ENCODE measurements at places on chromosomes 4 and X.

DNA sequence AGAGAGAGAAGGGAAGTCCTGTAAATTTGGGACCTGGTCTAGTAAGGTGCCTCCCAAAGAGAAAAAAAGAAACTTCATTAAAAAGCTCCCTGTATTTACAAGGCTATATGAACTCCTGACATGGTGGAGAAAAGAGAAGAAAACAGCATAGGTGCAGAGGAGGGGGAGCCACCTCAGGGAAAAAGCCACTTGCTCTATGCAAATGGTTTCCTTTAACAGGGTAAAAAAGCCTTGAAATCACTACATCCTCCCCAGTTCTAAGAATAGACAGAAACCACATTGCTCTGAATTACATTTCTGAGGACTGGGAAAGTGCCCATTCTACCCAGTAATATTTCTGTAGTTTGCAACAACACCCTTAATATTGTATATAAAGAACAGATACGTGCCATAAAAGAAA lies 165.5 kb downstream of the KLF8 start:
- DNase-seq = no peak

- DNase-seq = no peak
Measured at GRCh38 chr4:54041100-54041499, 23.3 kb downstream of the CHIC2 start.

- DNase-seq = no peak
Measured at GRCh38 chrX:136910565-136911035, 30.1 kb upstream of the RBMX start.

GRCh38 chr4:183918696-183919095 lies 13.6 kb downstream of the STOX2 start:
- no peak for DNase-seq

GRCh38 chr4:56768316-56768715 lies 53.2 kb downstream of the SPINK2 start:
- no peak for DNase-seq

DNA sequence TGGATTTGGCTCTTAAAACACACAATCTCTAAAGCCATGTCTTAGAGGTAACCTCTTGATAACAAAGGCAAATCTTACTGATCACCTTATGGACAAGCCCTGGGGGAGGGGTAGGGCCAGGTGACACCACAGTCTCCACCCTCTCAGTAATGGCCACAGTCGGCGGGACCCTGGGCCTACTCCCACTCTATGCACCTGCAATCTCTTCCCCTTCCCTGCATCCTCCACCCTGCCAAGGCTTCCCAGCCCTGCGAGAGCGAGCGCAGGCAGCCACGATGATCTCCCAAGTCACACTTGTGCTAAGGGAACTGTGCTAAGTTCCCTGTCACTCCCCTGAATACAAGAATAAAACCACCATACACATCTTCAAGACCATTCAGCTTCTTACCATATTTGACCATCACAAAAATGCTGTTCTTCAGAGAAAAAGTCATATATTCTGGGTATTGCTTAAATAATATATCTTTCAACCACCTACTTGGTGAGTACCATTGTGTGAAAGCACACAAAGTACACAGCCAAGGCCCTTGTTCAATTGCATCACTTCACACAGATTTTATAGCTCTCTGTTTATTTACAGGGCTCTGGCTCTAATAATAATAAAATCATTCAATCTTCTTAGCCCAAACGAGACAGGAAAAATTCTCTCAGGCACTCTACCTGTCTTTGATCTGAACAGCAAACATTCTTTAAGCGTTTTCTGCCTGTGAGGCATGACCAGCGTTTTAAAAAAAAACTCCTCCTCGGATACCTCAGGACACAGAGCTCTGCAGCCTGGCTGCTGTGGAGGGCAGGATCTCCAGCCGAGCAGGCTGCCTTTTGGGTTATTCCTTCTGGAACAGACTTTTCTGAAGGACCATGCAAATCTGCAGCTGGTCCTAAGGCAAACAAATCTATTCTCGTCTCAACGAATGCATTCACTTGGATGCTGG lies 115.7 kb upstream of the MAP3K15 start:
- no peak for DNase-seq

- DNase-seq = no peak
Measured at GRCh38 chr4:7132249-7132648, 60.1 kb upstream of the SORCS2 start.

- peak; percentile 62 for DNase-seq
Measured at GRCh38 chrX:39337451-39337850, 536.2 kb downstream of the MID1IP1 start.

DNA sequence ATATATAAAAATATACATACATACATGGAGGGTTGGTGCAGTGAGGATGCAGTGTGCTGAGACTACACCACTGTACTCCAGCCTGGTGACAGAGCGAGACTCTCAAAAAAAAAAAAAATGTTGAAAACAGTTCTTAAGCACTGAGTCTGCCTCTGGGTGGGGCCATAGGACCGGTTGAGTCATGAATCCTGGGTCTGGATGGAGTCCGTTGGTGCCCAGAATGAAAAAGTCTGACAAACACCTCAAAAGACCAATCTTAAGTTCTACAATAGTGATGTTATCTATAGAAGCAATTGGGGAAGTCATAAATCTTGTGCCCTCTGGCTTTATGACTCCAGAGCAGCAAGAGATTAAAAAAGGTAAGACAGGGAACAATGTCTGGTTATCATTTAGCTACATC lies 70.4 kb downstream of the FGFBP1 start:
- no peak for DNase-seq

DNA sequence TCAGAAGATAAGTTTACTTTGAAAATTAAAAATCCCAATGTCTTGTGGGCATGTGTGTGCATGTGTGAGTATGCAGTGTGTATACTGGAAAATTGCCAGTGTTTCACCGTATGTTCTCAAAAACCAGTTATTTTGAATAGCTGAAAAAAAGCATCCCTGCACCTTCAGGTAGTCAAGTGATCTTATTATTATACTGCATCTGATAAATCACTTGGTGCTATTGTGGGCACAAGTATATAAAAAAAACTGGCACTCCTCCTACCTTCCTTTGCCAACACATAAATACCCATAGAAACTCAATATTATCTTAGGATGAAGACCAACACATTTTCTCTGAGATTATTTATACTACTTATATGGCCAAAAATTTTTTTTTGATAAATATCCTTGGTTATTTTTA lies 91.5 kb upstream of the MAP9 start:
- no peak for DNase-seq

- no peak for DNase-seq
Measured at GRCh38 chr4:41561244-41561643, 23.3 kb downstream of the LIMCH1 start.

DNA sequence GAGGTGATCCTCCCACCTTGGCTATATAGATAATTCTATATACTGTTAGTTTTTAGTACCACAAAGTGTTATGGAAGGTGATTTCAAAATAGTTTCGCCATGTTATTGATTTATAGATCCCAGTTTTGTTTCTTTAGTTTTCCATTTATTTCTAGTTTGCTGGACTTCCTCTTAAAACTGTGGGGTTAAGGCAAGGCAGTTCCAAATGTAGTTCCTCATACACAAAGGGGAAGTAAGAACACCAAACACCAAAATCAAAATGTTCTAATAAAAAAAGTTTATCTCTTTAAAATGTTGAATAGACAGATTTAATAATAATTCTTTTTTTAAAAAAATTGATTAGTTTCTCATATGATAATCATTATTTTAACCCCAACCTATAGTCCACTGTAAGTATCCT lies 6.8 kb upstream of the CISD2 start:
- DNase-seq = no peak

DNA sequence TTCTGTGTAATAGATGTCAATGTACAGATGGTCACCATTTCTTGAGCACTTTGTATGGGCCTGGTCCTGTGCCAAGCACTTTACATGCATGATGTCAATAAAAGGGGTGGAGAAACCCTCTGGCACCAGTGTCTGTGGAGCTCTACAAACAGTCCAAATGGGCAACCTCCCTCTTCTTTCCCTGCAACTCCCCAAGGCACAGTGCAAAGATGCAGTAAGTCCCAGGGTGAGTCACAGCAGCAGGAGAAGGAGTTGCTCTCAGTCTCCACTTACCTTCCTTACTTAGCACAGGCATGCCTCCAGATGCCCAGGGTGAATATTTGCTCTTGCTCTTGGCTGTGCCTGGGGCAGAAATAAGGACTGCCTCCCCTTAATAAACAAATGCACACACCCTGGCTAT lies 4.3 kb downstream of the OCIAD2 start:
- DNase-seq = no peak

GRCh38 chrX:140360284-140360683 lies 144.6 kb downstream of the SOX3 start:
- DNase-seq = no peak

- no peak for DNase-seq
Measured at GRCh38 chr4:30386266-30386895, 333.8 kb upstream of the PCDH7 start.

DNA sequence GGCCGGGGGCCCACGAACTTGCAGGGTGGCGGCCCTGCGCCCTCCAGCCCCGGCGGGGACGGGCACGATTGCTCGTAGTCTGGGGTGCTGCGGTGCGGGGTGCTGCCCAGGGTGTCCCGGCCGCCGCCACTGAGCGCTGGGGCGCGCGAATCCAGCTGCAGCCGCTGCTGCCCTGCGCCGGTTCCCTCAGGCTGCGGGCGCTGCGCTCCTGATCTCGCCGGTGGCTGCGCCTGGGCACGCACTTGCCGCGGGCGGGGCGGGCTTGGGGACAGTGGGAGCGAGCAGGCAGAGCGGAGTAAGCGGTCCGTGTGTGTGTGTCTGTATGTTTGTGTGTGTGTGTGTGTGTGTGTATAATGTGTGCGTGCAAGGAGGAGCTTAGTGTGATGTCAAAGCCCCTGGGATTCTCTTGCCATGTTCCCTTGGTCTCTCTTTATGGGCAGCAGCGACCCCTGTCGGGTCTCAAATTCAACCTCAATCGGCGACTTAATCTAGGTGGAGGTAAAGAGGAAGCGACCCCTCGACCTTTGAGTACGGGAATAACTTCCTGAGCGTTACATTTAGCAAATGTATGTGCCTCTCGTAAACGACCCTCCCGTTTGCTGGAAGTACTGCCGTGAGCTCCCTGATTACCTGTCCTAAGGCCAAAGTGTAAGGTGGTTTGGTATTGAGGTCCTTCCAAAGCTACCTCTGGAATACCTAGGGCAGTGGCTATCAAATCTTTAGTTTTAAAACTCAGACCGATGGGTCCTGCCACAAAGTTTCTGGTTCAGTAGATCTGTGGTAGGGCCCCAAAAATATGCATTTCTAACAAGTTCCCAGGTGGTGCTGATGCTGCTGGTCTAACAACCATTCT lies at the start of gene RNF150:
RNF150 (minus strand) TSS at position 324 of the 853 bp plus-strand sequence.
- DNase-seq = peak; percentile 84

GRCh38 chr4:118680808-118681207 lies 4.4 kb upstream of the METTL14 start:
- no peak for DNase-seq

DNA sequence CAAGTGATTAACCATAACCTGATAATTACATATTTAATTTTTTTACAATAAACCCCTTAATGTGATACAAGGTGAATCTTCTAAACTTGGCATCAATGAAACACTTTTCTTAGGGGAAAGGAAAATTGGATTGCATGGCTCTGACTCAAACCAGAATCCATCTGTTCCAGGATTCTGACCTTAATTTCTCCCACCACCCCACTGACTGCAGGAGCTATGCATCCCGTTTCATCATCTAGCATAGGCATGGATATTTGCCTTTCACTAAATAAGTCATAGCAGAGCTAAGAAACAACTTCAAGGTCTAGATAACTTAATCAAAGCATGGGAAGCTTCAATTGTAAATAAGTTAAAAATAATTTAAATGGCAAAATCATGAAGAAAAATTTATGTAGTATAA lies 156.3 kb downstream of the BTC start:
- no peak for DNase-seq

- no peak for DNase-seq
Measured at GRCh38 chrX:70234355-70234754, at the start of gene AWAT1. Gene AWAT1 (plus strand): TSS chrX:70234655. CDS start chrX:70234696, 41 bp downstream.

- DNase-seq = peak; percentile 56
Measured at GRCh38 chrX:150899191-150899757, 806 bp upstream of the CD99L2 start.

DNA sequence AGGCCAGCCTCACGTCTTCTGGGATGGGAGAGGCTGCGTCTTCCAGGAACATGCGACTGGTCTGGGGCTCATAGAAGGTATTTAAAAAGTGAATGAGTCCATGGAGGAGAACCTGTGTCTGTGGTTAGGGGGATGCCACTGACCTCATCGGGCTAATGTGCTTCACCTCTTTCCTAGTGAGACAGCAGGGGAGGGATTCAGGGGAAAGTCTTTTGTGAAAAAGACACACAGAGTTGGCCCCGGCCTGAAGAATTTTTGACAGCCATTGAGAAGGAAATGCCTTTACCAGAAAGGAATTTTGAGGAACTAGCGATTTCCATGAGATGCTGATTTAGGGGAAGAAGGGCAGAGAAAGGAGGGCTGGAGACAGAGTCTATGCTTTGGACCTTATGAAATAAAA lies 11.0 kb upstream of the C4orf50 start:
- DNase-seq = no peak

DNA sequence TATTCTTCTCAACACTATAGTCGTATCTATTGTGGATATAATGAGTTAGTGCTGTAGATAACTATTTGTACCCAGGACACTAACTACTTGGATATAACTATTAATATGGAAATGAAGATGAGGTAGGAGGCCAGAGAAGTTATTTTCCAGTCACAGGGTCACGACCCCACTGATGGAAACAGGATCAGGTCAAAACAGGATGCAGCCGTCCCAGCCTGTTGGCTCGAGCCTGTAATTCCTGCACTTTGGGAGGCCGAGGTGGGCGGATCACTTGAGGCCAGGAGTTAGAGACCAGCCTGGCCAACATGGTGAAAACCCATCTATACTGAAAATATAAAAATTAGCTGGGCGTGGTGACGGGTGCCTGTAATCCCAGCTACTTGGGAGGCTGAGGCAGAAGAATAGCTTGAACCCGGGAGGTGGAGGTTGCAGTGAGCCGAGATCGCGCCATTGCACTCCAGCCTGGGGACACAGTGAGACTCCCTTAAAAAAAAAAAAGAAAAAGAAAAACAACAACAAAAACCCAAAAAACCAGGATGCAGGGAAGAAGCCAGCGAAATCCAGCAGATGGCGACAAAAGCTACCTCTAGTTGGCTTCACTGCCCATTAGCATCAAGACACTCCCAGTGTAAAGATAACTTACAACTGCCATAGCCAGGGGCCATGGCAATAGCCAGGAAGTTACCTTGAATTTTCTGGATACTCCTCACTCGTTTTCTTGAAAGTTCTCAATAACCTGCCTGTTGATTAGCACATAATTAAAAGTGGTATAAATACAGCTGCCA lies 37.9 kb upstream of the NKAP start:
- DNase-seq = peak; percentile 28

DNA sequence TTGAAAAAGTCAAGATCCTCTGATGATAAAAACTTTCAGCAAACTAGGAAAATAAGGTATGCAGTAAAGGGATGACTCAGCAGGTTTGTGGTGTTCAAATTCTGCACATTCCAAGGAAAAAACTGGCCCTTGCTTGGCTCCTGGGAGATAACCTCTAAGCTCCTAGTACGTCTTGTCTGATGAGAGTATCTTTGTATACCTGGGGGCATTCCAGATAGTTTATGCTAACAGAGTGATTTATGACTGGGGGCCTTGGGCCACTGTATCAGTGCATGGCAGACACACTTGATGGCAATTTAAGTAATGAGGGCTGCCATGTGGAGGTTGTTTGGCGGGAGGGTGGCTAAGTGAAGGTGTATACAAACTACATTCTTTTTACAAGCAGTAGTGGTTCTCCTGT lies 56.9 kb downstream of the NSG1 start:
- no peak for DNase-seq

GRCh38 chr4:79626101-79626500 lies 218.1 kb upstream of the GK2 start:
- DNase-seq = no peak

- no peak for DNase-seq
Measured at GRCh38 chr4:83013420-83013867, 2.8 kb upstream of the LIN54 start.
